ENCODE measurements at places on chromosomes 7 and 10. TPM values are rescaled to one million over a fixed set of nuclear protein-coding genes. Genes with fewer than 3 reads are reported as not detected.

- DNase-seq, result peak; percentile 71
- no peaks in the 10 kb centered on the region for H3K36me3 ChIP-seq
- no peaks in the 10 kb centered on the region for H3K4me1 ChIP-seq
Measured at GRCh38 chr7:112996331-112996871, 90.2 kb downstream of the GPR85 start.

- no peaks in the 10 kb centered on the region for H3K4me1 ChIP-seq
- no peaks in the 10 kb centered on the region for H3K36me3 ChIP-seq
Measured at GRCh38 chr10:113941140-113941539, 86.7 kb downstream of the NHLRC2 start.

DNA sequence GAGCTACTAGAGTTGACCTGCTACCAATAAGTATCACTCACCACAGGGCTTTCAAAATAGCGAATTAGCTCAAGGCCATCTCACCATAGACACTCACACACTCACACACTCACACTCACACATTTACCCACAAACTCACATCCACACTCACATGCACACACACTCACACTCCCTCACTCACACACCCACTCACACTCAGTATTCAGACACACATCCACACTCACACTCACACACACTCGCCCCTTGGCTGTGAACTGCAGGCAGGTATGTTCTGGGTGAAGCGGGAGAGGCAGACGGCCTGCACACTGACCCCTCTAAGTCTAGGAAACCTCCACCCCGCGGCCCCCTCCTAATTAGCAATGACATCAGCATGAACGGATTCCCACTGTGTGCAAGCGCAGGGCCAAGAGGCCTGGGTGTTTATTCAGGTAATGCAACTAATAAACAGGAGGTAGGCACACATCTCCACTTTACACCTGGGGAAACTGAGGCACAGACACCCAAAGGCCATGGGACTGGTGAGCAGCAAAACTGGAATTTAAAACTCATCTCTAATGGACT is 94.6 kb downstream of the ADARB2 start:
- H3K36me3 ChIP-seq, result no peaks in the 10 kb centered on the region
- peaks cover 43% of the 10 kb centered on the region for H3K4me1 ChIP-seq
- H3K27me3 ChIP-seq, result no peaks in the 10 kb centered on the region

DNA sequence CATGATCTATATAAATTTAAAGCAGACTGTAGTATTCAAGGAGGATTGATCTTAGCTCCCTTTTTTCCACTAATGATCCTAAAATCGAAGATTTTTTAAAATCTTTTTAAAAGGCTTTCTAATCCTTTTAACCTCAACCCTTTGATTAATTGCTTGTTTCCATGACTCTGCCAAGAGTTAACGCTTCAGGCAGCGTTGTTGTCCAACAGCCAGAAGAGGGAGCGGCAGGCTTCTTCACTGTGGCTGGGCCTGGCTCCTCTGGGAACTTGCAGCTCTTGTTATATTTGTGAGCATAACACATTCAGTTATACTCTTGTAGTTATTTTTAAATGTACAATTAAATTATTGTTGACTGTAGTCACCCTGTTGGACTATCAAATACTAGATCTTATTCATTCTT is 26.3 kb downstream of the CRCP start:
- H3K4me3 ChIP-seq, result no peak overlapping the region
- peaks cover 51% of the 10 kb centered on the region for H3K36me3 ChIP-seq
- no peaks in the 10 kb centered on the region for H3K27me3 ChIP-seq
- H3K27ac ChIP-seq, result no peak overlapping the region

- H3K27ac ChIP-seq, result no peak overlapping the region
- H3K4me3 ChIP-seq, result no peak overlapping the region
- DNase-seq, result no peak
- no peaks in the 10 kb centered on the region for H3K4me1 ChIP-seq
Measured at GRCh38 chr10:97006364-97006763, 174.3 kb downstream of the LCOR start.

DNA sequence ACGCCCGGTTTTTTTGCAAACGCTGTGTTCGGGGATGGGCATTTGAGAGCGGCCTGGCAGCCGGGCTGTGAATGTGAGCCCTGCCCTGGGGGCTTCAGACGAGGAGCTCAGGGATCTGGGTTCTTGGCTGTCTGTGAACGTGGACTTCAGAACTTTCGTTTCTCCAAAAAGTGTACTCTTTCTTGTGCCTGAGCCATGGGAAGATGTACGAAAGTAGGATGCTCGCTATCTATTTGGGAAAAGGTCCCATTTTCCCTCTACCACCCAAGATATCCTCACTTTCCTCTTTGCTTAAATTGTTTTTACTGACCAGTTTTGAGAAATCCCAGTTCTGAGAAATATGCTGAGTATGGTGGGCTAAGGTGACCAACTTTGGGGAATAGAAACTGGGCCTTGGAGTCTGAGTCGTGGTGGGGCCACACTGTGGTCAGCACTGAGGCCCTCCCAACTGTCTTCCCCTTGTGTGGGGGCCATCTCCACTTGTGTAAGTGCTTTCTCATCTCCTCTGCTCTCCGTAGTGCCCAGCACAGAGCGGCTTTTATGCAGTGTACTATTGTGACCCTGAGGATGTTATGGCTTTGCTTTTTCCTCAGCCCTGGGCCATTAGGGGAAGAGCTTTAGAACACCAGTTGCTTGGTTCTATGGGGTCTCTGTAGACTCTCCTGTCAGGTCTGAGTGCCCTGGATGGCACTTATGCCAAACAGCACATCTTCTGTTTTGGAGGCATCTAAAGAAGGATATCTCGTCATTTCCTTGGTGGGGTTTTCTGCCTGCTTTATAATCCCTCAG is 918 bp downstream of the DBNL start:
- H3K27me3 ChIP-seq, result no peaks in the 10 kb centered on the region
- H3K36me3 ChIP-seq, result peaks cover 28% of the 10 kb centered on the region

LEP gene
- 0.10 TPM for total RNA-seq

ACBD7 gene
- total RNA-seq, result 59.7 TPM

EMX2 gene
- total RNA-seq, result 1.9 TPM
